Activated CD4-positive, alpha-beta memory T cell treated with anti-CD3 and anti-CD28 coated beads for 36 hours (primary cell): ENCODE measurements at places on chromosomes 3 and 15. TPM values are rescaled to one million over a fixed set of nuclear protein-coding genes. Genes with fewer than 3 reads are reported as not detected.

DNA sequence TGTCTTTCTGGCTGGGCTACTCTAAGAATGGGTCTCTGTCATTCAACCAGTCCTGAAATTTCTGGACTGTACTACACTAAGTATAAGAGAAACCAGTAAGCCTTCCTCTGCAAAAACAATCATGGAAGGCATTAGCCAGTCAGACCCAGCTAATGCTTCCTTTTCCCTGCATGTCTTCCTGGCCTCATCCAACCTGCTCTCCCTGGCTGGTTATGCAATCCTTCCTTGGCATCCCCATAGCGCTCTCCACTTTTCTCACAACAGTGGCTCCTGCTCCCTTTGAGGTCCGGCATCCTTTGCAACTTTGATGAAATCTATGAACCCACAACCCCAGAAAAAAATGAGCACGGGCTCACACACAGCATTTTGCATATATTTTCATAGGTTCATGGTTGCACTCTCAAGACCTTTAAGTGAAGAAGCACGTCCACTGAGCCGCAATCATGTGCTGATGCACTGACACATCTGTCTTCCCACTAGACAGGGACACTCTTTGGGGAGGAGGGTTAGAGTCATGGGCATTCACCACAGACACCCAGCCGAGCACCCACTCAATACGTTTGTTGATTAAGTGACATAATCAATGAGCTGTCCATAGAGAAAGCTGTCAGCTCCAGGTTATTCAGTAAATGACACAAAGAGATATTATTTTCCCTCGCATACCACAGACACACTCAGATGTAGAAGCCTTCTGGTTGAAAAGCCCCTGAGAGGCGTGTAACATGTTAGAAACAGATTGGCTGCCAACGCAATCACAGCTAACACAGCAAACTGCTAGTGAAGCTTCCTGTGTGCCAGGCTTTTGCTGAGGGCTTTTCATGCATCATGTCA lies 66.7 kb downstream of the PLD1 start:
- H3K36me3 ChIP-seq: no peaks in the 10 kb centered on the region
- no peak for DNase-seq
- H3K4me3 ChIP-seq: no peak overlapping the region

GRCh38 chr3:12395349-12396012 lies 88.8 kb upstream of the TSEN2 start:
- H3K4me1 ChIP-seq: peaks cover 16% of the 10 kb centered on the region
- H3K36me3 ChIP-seq: no peaks in the 10 kb centered on the region

- no peak overlapping the region for H3K4me3 ChIP-seq
- no peak for DNase-seq
- H3K27me3 ChIP-seq: no peaks in the 10 kb centered on the region
- peaks cover 2% of the 10 kb centered on the region for H3K4me1 ChIP-seq
- no peak overlapping the region for H3K27ac ChIP-seq
Observed at GRCh38 chr3:110101361-110101760, 764.0 kb upstream of the DPPA4 start.

DNA sequence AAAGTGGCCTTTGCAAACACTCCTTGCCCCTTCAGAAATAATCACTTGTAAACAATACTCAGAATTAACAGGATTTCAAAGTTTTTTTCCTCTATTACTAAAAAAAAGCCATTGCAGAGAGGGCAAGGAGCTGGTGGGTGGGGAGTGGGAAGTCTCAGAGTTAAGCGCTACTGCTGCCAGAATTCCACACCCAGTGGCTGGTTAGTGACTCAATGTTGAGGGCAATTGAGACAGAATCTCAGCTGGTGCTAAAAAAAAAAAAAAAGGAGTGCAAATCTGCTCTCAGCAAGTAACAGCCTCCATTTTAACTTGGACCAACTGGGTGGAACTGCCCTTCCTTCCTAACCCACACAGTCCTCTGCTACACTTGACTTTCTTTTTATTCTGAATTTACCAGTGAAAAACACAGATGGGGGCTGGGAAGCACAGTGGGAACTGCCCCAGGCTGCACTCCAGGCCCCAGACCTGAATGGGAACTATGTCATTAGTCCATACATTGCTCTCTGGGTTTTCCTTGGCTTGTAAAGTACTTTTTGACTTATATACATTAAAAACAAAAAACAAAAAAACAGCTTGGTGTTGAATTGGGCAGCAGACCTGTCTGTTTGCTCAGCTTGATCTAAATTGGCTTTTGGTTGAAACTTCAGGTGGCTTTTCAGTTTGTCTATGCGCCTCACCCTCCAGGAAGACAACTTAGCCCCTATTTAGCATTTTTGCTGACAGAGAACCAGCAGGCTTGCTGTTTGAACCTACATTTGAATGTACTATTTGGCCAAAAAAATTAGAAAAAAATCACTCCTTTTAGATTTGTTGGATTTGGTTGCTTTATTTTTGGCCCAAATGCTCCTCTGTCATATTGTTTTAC lies 357.8 kb upstream of the TBL1XR1 start:
- no peaks in the 10 kb centered on the region for H3K36me3 ChIP-seq
- no peak for DNase-seq
- H3K27ac ChIP-seq: no peak overlapping the region
- H3K4me3 ChIP-seq: no peak overlapping the region

WDR93 gene
- not detected for total RNA-seq

- H3K27me3 ChIP-seq: peaks cover 17% of the 10 kb centered on the region
- H3K4me3 ChIP-seq: no peak overlapping the region
- H3K36me3 ChIP-seq: no peaks in the 10 kb centered on the region
- no peak overlapping the region for H3K27ac ChIP-seq
- DNase-seq: no peak
Observed at GRCh38 chr15:65389226-65389625, 11.4 kb upstream of the IGDCC3 start.

GRCh38 chr15:45573961-45574629 lies 13.1 kb upstream of the BLOC1S6 start:
- peaks cover 27% of the 10 kb centered on the region for H3K27me3 ChIP-seq
- no peaks in the 10 kb centered on the region for H3K36me3 ChIP-seq
- peak; percentile 34 for DNase-seq

DNA sequence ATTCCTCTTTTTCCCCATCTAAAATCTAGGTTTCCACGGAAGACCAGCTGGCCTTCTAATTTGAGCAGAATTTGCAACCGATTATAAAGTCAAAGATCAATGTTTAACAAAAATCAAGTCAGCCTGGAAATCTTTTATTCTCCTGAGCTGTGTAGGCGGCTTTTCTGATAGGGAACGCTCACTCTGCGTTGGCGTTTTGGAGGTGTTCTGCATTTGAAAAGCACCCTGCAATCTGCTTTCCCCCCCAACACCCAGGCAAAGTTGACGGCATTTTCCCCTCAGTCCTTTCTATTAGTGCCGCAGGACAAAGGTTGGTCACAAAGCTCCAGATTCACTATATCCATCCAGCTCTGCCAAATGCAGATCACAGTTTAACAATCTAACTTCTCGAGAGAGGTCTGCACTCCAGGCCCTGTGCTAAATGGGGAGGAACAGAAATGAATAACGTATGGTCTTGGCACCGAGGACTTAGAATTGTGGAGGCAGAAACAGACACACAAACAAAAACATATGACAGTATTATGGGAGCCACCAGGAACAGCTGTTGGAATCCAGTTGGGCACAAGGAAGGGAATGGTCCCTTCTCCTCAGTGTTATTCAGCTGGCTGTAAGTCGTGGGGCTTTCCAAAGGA lies 50.4 kb upstream of the LARS2 start:
- H3K4me3 ChIP-seq: no peak overlapping the region
- H3K27ac ChIP-seq: no peak overlapping the region
- no peaks in the 10 kb centered on the region for H3K36me3 ChIP-seq
- peaks cover 13% of the 10 kb centered on the region for H3K27me3 ChIP-seq
- no peak for DNase-seq

DNA sequence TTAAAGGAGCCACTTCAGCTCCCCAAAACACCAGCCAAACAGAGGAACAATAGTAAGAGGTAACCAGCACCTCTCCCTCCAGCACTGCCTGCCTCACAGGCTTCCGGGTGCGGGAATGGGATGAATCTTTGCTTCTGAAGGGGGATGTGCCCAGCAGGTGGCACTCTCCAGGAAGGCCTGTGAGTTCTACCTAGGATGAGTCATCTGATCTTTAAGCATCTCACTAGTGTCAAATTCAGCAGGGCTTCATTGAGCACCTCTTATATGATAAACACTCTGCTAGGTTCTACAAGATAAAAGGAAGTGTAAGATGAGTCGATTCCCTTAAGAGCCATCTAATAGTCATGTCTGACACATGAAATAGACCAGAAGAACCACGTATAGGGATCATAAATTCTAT lies 237.4 kb upstream of the UMPS start:
- peaks cover 12% of the 10 kb centered on the region for H3K4me1 ChIP-seq
- H3K4me3 ChIP-seq: no peak overlapping the region
- no peak overlapping the region for H3K27ac ChIP-seq
- peak; percentile 36 for DNase-seq
- H3K36me3 ChIP-seq: no peaks in the 10 kb centered on the region

- H3K4me3 ChIP-seq: no peak overlapping the region
- H3K27ac ChIP-seq: no peak overlapping the region
- no peaks in the 10 kb centered on the region for H3K4me1 ChIP-seq
- H3K36me3 ChIP-seq: no peaks in the 10 kb centered on the region
Observed at GRCh38 chr3:29335438-29335837, 54.6 kb downstream of the RBMS3 start.

GRCh38 chr15:98953000-98953787 lies 54.4 kb downstream of the PGPEP1L start:
- H3K4me3 ChIP-seq: no peak overlapping the region
- H3K4me1 ChIP-seq: peaks cover 18% of the 10 kb centered on the region
- DNase-seq: peak; percentile 67
